ENCODE measurements at places on chromosomes 12 and 14.
A peak's percentile ranks its signal among the peaks of the same experiment; 100 is the strongest.

GRCh38 chr12:21183721-21184275, 52.8 kb downstream of the SLCO1B1 start:
- no peak for DNase-seq

DNA sequence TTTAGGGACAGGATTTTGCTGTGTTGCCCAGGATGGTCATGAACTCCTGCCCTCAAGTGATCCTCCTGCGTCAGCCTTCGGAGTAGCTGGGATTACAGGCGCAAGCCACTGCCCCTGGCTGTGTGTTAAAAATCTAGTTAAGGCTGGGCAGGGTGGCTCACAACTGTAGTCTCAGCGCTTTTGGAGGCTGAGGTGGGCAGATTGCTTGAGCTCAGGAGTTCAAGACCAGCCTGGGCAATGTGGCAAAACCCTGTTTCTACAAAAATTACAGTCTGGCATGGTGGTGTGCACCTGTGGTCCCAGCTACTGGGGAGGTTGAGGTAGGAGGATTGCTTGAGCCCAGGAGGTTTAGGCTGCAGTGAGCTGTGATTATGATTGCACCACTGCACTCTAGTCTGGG, 9.2 kb downstream of the DDIT3 start:
- no peak for DNase-seq

DNA sequence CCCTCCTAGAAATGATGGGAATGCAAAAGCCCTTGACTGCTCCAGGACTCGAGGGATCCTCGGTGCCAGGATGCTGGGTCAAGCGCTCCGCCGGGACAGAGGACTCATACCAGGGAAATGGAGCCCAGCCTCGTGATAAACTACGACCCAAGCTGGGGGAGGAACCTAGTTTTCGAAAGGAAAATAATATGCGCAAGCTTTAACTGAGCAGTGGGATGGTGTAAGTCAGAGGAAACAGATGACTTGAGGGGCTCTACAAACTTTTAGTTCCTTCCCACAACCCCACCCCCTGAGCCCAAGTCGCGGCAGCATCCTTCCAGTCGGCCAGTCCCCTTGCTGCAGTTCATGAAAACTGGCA, 654 bp upstream of the SUPT16H start:
- no peak for DNase-seq

DNA sequence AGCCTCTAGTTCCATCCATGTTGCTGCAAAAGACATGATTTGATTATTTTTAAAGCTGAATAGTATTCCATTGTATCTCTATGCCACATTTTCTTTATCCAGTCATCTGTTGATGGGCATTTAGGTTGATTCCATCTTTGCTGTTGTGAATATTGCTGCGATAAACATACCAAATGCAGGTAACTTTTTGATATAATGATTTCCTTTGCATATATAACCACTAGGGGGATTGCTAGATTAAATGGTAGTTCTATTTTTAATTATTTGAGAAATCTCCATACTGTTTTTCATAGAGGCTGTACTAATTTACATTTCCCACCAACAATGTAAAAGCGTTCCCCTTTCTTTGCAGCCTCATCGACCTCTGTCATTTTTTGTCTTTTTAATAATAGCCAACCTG, 342.5 kb downstream of the MDGA2 start:
- no peak for DNase-seq

GRCh38 chr12:89525305-89525823, 483 bp downstream of the POC1B start:
- DNase-seq = peak; percentile 78

DNA sequence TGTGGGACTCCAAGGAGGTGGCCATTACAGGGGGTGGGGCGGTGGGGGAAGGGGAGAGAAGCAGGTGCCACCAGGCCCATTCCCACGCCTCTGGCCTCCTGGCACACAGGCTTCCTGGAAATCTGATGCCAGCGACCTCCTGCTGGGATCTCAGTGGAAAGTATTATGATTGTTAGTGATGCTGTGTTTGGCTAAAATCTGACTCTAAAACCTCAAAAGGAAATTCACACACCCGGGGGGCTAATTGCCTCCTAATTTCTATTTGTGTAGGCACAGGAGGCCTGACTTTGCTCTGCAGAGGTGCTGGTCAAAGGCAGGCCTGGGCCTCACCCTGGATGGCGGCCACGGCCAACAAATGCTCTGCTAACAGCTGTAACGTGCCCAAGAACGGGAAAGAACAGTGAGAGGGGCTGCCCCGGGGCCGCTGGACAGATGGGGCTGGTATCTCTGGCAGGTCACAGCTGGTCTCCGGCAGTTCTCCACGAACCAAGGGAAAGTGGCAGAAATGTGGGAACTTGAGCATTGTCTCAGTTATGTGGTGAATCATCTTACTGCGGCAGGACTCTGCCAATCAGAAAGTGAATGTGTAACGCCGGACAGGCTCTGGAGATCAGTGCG, 14.3 kb downstream of the FAM181A start:
- no peak for DNase-seq

DNA sequence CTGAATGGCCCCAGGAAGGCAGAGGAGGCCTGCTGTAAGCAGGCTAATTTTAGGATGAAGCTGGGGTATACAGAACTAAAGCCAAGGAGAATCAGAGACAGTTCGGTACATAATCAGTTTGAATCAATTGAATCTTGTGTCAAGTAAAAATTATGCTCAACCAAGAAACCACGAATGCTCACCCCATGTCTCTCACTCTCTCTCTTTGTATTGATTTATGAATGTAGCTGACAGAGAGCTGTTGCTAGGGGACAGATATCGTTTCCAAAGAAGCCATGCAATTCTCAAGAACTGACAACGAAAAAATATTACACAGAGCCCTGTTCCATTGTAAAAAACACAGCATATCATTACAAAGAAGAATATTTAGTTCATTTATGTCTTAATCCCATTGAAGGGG, 151.1 kb upstream of the PKP2 start:
- DNase-seq = no peak

DNA sequence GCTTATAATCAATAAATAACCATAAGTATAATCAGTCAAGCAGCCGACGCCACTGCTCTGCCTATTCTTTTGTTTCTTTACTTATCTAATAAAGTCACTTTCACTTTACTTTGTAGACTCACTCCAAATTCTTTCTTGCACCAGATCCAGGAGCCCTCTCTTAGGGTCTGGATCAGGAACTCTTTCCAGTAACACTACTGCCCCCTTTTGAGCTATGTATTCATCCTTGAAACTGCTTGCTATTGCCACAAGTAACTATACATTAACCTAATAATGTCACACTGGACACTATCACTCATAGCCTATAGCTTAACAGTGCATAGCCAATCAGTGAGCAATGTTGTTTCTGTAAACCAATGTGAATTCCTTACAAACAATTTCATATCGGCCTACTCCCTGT, 2.8 kb upstream of the NID2 start:
- DNase-seq = no peak

DNA sequence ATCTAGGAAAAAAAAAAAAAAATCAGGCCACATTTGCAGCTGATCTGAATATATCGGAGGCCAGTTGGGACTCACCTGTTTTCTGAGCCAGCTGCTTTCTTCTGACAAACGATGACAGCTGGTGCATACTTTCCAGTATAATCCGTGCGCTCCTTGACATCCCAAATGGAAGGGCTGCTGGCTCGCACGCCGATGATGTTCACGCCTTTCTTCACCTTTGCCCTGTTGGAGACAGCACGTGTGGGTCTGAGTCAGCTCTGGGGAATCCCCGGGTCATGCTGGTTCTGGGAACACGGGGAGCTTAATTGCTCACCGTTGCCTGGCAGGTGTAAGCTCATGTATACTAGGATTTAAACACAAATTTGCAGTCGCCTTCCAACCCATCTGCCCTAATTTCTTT, 372.8 kb downstream of the TMEM132D start:
- DNase-seq = peak; percentile 50

GRCh38 chr12:45008211-45008610, 42.7 kb downstream of the DBX2 start:
- no peak for DNase-seq

GRCh38 chr12:45598761-45599160, 130.7 kb upstream of the ARID2 start:
- DNase-seq = no peak

- no peak for DNase-seq
Measured at GRCh38 chr14:100967930-100968329, 64.4 kb upstream of the RTL1 start.

GRCh38 chr12:18752280-18752920, 14.5 kb downstream of the CAPZA3 start:
- peak; percentile 7 for DNase-seq

- DNase-seq = no peak
Measured at GRCh38 chr14:104699426-104699748, 10.0 kb downstream of the INF2 start.

GRCh38 chr12:64362721-64363305, 27.7 kb downstream of the C12orf56 start:
- no peak for DNase-seq

DNA sequence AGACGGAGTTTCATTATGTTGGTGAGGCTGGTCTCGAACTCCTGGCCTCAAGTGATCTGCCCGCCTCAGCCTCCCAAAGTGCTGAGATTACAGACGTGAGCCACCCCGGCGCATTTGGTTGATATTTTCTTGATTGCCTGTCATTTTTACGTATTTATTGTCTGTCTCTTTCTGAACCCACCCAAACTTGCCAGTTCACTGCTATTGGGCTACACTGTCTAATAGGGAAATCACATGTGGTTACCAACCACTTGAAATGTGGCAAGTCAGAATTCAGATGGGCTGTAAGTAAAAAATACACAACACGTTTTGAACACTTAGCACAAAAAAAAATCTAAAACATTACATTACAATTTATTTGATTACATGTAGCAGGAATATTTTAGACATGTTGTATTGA, 2.1 kb downstream of the WSB2 start:
- no peak for DNase-seq

Data from H1 (cell line).